ENCODE measurements at places on chromosomes 16 and 17.

- DNase-seq = peak; percentile 79
These were observed at the start of gene GPRC5B for GRCh38 chr16:19884611-19885450. Gene GPRC5B, minus strand, starts transcription at chr16:19884848. Its CDS starts 12,003 bp downstream, at chr16:19872845.

DNA sequence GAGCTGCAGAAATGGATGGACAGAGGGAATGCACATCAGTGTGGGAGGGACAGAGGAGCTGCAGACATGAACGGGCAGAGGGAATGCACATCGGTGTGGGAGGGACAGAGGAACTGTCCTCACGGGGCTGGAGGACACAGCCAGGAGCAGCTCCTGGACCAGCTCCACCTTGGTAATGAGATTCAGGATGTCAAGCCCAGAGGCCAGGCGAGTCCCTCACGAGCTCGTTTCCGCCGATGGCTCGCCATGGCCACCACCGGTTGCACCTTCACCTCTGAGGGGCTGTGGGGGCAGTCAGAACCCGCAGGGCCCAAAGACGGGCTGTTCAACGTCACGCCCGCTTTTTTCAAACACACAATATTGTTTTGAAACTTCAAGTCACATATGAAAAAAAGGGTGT, 56.2 kb downstream of the RPH3AL start:
- no peak for DNase-seq

GRCh38 chr17:59479141-59479540, 86.3 kb upstream of the DHX40 start:
- no peak for DNase-seq

DNA sequence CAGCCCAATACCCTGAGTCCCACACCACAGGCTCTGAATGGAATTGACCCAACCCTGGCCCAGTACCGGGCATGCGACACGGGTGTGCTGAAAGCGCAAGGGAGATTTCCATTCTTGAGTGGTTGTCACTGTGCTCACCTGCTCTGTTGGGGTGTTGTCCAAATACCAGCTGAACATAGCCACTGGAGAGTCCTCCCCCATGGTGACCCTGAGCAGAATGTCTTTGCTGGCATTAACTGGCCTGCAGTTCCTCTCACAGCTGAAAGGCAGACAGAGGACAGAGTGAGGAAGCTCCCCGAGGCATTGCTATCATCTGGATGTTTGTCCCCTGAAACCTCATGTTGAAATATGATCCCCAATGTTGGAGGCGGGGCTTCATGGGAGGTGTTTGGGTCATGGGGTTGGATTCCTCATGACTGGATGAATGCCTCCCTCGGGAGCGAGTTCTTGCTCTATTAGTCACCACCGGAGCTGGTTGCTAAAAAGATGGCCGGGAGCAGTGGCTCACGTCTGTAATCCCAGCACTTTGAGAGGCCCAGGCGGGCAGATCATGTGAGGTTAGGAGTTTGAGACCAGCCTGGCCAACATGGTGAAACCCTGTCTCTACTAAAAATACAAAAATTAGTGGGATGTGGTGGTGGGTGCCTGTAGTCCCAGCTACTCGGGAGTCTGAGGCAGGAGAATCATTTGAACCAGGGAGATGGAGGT, 57.3 kb upstream of the BCO1 start:
- DNase-seq = peak; percentile 43

GRCh38 chr16:86292171-86292775, 218.1 kb upstream of the FOXF1 start:
- DNase-seq = no peak

- DNase-seq = no peak
These were observed 81.3 kb upstream of the C16orf82 start for GRCh38 chr16:26985100-26986065.

- DNase-seq = no peak
These were observed 19.6 kb downstream of the HMOX2 start for GRCh38 chr16:4495766-4496165.
